Activated CD4-positive, alpha-beta T cell treated with anti-CD3 and anti-CD28 coated beads for 48 hours (primary cell): ENCODE measurements at places on chromosomes 12 and 14.
A peak's percentile ranks its signal among the peaks of the same experiment; 100 is the strongest.

DNA sequence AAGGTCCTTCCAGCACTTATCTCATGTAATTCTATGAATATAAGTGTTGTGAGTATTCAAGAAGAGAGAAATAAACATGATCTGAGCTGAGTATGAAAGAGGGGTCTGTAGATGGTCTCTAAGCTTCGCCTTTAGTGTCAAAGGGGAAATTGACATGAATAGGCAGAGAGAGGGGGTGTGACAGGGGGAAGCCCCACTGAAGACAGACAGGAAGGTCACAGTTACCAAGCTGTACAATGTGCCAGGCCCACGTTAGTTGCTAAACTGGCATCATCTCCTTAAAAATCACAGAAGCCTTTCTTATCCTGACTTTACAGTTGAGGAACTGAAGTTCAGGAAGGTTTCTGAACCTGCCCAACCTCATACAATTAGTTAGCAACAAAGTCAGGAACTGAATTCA lies 7.6 kb downstream of the ARHGEF40 start:
- DNase-seq = no peak

DNA sequence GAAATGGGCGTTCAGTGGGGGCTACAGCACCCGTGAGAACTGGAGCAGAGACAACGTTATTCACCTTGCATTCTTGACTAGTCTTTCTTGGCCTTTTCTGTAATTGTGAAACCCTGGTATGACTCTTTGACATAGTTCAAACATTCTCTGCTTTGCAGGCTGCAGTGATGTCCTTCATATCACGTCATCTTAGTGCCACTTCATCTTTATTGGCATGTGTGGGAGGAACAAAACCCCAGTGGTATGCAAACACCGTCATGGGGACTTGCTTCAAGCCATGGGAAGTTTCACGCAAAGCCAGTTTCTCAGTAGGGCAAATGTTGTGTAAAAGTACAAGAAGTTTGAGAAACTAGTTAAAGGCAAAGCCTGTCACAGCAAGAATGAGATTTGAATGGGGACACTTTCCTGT lies 20.2 kb upstream of the DUSP16 start:
- DNase-seq = peak; percentile 71

DNA sequence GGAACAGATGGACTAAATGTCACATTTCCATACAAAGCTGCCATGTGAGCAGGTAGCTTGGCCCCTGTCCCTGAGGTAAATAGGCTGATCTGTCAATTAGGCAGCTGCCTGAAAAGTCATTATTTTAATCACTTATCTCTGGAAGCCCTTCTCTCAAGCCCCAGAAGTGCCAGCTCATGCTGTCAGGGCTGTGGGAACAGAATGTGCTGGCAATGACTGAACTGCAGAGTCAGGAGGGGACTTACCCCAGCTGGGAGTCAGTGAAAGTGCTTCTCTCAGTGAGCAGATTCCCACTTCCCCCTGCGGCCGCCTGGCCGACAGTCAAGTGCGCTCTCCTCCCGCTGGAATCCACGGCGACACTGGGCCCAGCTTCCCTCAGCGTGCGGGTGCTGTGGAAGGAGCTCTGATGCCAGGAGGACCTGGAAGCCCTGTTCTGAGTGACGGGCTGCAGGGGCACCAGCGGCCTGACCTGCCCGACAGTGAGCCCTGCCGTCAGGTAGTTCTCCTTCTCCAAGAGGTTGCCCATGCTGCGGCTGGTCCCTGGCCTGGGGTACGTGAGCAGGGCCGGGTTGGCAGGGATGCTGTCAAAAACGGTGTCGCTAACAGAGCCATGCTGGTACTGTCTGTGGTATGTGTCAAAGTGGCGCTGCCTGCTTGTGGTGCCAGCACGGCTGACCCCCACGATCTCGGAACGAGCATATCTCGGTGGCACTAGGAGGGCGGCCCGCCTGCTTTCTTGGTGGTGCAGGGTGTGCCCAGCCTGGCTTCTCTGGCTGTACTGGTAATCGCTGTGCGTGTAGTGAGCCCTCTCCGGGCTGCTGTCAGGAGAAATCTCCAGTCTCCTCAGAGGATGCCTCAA lies 18.7 kb downstream of the PKP2 start:
- no peak for DNase-seq

DNA sequence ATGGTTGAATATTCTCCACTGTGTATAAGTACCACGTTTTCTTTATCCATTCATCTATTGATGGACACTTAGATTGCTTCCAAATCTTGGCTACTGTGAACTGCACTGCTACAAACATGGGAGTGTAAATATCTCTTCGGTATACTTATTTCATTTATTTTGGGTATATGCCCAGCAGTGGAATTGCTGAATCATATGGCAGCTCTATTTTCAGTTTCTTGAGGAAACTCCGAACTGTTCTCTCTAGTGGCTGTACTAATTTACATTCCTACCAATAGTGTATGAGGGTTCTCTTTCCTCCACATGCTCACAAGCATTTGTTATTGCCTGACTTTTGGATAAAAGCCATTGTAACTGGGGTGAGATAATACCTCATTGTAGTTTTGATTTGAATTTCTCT lies 623.1 kb upstream of the LRFN5 start:
- DNase-seq = no peak

GRCh38 chr12:131902332-131903241 lies 8.2 kb downstream of the ULK1 start:
- DNase-seq = no peak

- DNase-seq = peak; percentile 25
These were observed 607 bp downstream of the OS9 start for GRCh38 chr12:57694459-57695019.

DNA sequence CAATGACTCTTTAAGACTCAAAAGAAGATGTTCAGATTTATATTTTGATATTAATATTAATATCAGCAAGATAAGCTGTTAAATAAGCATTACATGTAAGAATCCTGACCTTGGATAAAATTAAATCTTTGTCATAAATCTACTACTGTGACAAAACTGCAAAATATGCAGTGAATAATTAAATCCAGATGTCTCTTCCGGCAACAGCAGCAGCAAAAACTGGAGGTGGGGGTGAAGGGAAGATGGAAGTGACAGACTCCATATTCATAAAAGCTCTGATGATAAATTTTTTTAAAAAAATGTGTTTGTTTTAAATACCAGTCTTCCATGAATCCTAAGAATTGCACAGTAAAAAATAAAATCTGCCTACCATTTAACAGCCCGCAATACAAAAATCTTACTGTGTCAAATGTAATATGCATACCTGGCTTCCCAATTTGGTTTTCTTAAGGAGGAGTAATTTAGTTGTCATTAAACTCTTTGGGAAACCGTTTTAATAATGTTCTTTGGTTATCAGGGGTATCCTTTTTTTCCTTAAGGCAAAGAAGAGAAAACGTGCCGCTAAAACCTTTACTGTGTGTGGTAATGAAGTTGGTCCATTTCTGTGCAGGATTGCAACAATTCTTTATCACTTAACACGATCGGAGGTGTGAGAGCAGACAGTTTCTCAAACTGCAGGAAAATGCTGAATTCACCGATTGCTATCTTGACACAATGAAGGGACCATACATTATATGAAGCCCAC lies 478.2 kb downstream of the DIO2 start:
- no peak for DNase-seq

DNA sequence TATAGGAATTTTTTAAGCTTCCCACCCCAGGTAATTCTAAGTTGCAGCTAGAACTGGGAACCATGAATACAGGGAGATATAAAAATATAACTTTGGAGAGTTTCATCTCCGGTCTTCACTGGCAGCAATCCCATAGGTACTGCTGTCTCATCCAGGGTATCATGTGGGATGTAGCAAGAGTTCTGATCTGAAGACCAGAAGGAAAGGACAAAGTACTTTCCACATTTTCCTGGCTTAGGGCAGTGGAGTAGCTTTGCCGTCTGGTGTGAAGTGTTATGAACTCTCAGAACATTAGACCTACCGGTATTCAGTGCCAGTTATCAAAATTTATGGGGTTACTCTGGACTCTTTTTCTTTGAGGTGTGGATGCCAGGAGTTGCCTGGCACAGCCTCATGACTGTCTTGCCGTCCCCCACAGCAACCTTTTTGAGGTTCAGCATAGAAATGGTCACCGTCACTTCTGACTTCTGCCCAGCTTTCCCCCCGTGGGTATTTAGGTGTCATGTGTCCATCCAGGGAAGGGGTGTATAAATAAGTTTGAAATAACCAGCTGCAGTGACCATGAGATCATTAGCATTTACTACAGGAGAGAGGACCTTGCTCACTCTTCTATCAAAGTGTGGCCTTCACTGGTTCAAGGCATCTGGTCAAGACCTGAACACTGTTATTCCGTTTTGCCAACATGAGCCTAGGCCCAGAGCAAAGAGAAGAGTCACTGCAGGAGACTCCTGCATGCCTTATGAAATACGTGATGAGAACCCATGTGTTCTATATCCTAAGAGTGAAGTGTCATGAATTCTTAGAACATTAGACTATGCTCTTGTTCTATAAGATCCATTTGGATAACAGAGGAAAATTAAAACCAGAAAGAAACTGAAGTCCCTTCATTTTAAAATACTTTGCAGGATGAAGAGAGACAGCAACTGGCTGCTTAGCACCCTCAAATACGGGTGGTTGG lies 22.2 kb downstream of the TMEM233 start:
- DNase-seq = no peak

DNA sequence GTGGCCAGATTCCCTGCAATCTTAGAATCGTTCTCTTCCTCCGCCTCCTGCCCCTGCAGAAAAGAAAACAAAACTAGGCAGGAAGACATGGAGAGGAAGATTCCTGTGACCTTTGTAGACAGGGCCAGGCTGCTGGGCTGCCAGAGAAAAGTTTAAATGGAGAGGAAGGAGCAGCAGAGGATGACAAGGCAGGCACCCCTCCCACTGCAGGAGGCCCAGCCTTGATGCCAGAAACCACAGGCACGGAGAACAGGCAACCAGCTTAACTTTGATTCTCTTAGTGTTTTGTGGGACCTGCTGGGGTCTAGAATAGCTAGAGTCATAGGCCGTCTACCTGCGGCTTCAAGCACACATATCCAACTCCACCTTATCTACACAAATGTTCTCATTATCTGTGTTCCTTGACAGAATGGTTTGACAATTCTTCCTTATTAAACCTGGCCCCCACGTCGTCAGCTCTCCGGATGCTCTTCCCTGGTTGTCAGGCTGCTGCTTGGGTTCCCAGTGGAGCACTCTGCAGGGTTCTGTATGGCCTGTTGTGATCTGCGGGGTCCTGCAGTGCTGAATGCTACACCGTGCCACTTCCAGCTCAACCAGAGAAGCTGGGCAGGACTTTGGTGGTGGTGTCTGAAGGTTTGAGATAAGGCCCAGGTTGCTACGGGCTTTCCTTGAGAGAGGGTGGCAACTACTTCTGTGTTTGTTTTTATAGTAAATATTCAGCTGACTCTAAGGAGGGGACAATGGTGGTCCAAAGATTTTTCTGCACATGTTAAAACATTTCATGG lies 609.5 kb downstream of the AACS start:
- DNase-seq = no peak

GRCh38 chr12:102633981-102634605 lies 153.7 kb upstream of the IGF1 start:
- DNase-seq = no peak

- DNase-seq = no peak
These were observed 127.4 kb upstream of the ATF1 start for GRCh38 chr12:50636505-50636904.

GRCh38 chr12:118103201-118103600 lies 610 bp downstream of the VSIG10 start:
- DNase-seq = peak; percentile 12

GRCh38 chr14:50769863-50770500 lies 61.0 kb downstream of the NIN start:
- DNase-seq = no peak

DNA sequence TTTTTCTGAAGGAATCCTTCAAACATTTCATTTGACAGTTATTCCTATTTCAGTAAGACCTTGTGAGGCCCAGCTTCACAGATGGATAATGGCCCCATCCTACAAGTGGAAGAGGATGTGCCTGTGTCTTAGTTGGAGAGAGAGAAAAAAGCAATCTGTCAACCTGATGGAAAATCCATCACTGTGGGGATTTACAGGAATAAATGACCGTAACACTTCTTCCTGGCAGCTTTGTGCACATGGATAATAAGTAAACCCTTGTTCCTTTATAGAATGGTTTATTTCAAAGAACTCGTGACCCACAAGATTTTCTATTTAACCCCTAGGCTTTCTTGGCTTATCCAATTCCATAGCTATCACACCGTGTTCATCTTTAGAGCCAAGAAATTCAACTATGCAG lies 121.4 kb upstream of the PCED1B start:
- DNase-seq = no peak

DNA sequence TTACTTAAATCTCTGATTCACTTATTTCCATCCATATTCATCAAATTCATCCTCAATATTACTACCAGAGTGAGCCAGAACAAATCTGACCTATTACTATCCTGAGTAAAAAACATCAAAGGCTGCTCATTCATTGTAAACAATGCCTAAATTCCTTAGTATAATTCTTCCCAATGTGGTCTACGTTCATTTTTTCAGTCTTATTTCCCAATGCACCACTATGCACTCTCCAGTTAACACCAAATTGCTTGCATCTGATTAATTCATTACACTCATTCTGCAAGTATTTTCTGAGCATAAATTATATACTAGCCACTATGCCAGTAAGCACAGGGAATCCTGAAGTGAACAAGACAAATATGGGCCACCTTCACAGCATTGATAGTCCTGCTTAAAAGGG lies 110.0 kb downstream of the EPS8 start:
- no peak for DNase-seq

GRCh38 chr14:20997564-20997963 lies 1.5 kb upstream of the SLC39A2 start:
- no peak for DNase-seq

DNA sequence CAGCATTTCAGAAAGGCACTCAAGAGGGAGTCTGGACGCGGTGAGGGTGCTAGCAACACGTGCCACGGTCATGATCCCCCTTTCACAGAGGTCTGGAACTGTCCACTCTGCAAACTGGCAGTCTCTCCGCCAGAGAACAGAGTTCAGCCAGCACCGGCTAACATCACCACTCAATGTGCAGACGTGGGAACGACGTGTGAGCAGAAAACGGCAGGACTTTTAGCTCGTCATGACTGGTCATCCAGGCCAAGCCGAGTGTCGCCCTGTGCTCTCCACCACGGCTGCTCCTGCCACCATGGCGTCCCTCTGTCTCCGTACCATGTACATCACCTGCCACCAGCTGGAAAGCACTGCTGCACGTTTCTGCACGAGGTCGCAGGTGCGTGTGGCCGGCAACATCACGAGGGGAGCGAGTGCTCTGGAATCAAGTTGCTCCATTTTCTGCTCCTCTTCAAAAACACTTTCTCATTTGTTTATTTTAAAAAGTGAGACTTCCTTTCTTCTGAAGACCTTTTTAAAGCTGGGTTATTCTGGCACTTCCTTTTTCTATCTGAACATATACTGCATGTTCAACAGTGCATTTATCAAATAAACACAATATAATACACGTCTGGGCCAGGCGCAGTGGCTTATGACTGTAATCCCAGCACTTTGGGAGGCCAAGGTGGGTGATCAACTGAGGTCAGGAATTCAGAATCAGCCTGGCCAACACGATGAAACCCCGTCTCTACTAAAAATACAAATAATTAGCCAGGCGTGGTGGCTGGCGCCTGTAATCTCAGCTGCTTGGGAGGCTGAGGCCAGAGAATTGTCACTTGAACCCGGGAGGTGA lies 28.0 kb downstream of the SLC15A4 start:
- no peak for DNase-seq
